Panc1 (cell line): ENCODE measurements at places on chromosomes 5 and 9. TPM values are rescaled to one million over a fixed set of nuclear protein-coding genes. Genes with fewer than 3 reads are reported as not detected.
A peak's percentile ranks its signal among the peaks of the same experiment; 100 is the strongest.

- DNase-seq = no peak
Observed at GRCh38 chr5:18959535-18959934, 1028.5 kb downstream of the CDH18 start.

DNA sequence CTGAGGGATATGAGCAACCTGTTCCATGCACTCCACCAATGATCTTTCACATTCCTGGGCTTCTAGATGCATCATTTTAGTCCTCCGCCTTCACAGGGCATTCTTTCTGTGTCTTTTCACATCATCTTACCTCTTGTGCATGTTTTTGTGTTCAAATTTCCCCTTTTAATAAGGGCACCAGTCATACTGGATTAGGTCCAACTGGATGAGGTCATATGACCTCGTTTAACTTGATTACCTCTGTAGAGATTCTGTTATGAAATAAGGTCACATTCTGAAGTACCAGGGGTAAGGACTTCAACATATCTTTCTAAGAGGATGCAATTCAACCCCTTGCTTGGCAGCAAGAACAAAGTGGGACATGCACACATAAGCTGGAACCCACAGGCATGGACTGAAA is 335.3 kb upstream of the TLE4 start:
- no peak for DNase-seq

- DNase-seq = no peak
Observed at GRCh38 chr5:107331882-107332281, 338.9 kb downstream of the EFNA5 start.

DNA sequence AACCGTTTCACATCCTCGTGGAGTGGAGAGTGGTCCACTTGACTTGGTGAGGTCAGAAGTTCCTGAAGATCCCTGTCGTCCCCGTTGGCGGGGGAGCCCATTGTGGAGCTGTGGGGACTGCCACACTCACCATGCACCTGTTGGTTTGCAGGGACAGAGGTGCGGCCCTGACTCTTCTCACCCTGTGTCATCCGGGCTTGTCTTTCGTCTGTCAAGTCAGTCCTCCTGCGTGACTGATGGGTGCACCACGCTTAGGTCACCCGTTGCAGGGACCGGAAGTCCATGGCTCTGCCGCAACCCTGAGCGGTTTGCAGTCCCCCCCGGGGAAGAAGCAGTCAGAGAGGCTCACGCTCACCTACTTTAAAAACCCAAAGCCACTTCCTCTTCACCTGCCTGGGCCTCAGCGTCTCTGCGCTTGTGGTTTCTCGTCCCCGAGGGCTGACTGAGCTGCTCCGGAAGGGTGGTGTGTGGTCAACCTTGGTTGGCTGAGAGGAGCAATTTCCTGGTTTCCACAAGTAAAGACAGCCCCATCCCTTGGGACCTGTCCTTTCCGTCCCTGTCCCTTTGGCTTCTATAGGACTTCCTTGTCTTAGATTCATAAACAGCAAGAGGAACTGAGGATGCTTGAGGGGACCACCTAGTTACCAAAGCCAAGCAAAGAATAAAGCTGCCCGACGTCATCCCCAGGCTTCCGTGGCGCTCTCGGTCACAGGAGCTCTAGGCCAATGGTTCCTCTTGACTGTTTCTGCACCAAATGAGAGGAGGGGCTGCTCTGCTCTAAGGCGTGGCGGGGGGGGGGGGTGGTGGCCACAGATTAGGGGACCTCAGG is 53.2 kb downstream of the USP20 start:
- DNase-seq = no peak

GRCh38 chr5:111537141-111538024 is 25.0 kb upstream of the STARD4 start:
- DNase-seq = no peak

DNA sequence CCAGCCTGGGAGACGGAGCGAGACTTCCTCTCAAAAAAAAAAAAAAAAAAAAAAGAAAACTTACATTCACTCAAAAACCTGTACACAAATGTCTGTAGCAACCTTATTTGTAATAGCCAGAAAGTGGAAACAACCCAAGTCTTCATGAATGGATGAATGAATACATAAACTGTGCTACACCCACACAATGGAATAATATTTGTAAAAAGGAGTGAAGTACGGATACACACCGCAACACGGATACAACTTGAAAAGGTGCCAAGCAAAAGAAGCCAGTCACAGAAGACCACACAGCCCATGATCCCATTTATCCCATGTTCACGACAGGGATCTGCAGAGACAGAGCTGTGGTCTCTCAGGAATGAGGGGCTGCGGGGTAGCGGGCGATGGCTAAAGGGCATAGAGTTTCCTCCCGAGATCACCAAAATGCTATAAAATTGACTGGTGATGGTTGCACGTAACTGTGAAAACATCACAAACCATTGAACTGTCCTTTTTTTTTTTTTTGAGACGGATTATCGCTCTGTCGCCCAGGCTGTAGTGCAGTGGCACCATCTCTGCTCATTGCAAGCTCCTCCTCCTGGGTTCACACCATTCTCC is 76.2 kb upstream of the COL5A1 start:
- DNase-seq = no peak

GRCh38 chr5:168114444-168115017 is 176.9 kb upstream of the WWC1 start:
- peak; percentile 47 for DNase-seq

The SV2C gene
- not detected for total RNA-seq

The PDLIM4 gene
- total RNA-seq = 9.9 TPM

The DAB2 gene
- total RNA-seq = 1.7 TPM

The CPEB4 gene
- 27.7 TPM for total RNA-seq

The CRB2 gene
- 0.05 TPM for total RNA-seq
